ENCODE measurements at places on chromosomes 3 and 15.

- no peak for DNase-seq
These were observed 14.9 kb downstream of the ITGA11 start for GRCh38 chr15:68417051-68417450.

DNA sequence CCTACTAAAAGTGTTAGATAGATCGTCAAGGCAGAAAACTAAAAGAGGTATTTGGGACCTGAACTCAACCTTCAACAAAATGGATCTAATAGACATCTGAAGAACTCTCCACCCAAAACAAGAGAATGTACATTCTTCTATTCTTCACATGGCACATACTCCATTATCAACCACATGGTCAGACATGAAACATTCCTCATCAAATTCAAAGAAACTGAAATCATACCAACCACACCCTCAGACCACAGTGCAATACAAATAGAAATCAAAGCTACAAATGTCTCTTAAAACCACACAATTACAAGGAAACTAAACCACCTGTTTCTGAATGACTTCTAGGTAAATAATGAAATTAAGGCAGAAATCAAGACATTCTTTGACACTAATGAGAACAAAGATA is 984.1 kb upstream of the GBE1 start:
- DNase-seq, result no peak

- DNase-seq, result no peak
These were observed 5.9 kb downstream of the ATP8B4 start for GRCh38 chr15:50113187-50113505.

DNA sequence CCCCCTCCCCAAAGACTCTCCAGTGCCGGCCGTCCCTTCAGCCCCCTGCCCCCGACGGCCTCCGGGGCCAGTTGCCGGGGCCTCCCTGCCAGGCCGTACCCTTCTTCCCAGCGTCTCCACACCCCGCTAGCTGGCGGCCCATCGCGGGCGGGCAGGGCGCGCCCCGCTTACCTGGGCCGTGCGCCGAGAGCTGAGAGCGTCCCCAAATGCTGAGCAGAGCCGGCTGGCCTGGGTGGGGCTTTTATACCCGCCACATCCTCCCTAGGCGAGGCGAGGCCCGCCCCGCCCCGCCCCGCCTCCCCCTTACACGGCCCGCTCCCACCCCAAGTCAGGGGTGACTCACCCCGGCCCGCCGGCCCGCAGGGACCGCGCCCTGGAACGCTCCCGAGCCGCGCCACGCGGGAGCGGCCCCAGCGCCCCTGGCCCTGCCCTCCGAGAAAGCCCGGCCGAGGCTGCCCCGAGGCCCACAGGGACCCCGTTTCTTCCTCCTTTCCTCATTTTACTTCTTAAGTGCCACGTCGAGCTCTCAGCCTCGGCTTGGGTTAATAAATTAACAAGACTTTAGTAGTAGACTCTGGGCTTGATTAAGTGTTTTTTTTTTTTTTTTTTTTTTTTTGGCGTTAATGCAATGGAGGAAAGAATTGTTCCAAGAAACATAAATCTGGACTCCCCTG is at the start of gene ANXA2:
TSS of gene ANXA2 (minus strand) at position 215 of the 674 bp plus-strand sequence. CDS start 11,911 bp downstream, outside the sequence.
- DNase-seq, result no peak

DNA sequence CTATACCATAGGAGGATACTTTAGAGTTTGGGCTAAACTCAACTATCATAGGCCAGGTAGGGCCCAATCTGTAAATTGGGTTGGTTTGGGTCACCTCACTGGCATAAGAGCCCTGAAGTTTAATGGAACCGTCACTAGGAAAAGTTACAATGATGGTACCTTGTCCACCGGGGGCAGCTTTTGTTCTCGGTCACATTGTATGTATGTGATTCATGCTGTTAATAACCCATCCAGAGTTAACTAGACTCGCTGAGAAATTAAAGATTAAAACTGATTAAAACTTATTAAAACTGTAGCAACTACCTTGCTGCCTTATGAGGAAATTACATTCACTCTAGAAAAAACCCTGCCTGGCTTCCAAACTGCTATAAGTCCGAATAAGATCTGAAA is 145.0 kb upstream of the TMCO5A start:
- no peak for DNase-seq

- DNase-seq, result no peak
These were observed 457.4 kb downstream of the SHQ1 start for GRCh38 chr3:72390841-72391240.

DNA sequence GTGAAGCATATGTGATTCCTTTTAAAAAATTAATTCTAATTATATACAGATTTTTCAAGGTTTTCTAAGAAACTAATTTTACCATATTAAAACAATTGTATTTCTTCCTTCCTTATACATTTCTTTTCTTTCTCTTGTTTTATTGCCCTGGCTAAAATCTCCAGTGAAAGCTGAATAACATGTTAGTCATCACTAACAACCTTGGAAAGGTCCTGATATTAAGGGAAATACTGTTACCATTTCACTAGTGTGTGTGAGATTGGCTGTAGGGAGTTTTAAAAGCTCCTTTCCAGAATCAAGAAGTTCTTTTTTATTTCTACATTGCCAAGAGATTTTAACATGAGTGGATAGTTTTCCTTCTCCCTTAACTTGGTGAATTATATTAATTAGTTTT is 229.7 kb upstream of the EIF1B start:
- DNase-seq, result no peak

GRCh38 chr3:40574661-40575060 is 49.9 kb downstream of the ZNF621 start:
- no peak for DNase-seq

- no peak for DNase-seq
These were observed 29.3 kb upstream of the ST3GAL6 start for GRCh38 chr3:98733812-98734281.

DNA sequence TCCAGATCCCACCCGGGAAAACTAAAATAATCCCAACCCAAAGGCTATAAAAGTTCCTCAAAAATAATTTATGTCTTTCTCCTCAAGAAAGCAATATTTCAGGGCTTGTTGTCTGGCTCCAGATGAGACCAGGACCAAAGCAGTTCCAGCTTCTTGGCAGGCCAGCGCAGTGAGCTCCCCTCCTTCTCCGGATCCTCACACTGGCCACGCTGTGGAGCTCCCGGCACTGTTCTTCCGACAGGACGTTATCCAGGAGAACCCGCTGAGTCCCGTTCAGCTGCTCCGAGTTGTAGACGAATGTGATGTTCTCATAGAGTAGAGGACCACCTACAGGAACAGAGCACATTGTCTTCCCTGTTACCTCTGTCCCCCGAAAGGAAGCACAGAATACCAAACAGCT is 146.3 kb downstream of the P3H2 start:
- DNase-seq, result no peak

GRCh38 chr15:99365242-99365641 is 114.0 kb downstream of the LRRC28 start:
- no peak for DNase-seq

- no peak for DNase-seq
These were observed 1525.7 kb downstream of the SI start for GRCh38 chr3:163552659-163552966.
